GOT3 (cell line): ENCODE measurements at places on chromosomes 11 and 22.
A peak's percentile ranks its signal among the peaks of the same experiment; 100 is the strongest.

DNA sequence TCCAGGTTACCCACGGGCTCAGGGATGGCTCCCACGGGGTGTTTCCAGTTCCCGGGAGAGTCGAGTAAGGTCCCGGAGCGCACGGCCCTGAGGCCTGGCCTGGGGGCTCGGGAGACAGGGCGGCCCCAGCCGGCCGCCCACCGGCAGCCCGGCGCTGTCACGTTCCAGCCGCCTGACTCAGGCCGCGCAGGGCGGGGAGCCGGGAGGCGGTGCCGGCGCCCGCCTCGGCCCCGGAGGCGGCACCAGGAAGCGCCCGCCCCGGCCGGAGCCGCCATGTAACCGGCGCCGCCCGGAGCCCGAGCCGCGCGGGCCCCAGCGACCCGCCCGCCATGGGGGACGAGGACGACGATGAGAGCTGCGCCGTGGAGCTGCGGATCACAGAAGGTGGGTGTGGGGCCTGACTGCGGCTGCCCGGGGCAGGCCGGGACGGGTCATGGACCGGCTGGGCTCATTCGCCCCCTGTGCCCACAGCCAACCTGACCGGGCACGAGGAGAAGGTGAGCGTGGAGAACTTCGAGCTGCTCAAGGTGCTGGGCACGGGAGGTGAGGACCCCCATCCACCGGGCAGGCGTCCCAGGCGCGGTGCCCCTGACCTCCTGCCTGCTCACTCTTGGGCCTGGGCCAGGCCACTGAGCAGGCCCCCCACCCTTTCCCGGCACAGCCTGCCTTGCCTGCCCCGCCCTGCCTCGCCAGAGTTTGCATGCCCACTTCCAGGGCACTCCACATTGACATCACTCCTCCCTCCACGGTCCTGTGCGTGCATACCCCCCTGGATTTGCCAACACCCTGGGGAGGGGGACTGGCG lies at the start of gene RPS6KA4:
Gene RPS6KA4 (plus strand): TSS at position 256 of the 805 bp plus-strand sequence. CDS start 74 bp downstream, at position 330.
- DNase-seq = no peak

GRCh38 chr11:131819865-131820264 lies 449.4 kb downstream of the NTM start:
- no peak for DNase-seq

DNA sequence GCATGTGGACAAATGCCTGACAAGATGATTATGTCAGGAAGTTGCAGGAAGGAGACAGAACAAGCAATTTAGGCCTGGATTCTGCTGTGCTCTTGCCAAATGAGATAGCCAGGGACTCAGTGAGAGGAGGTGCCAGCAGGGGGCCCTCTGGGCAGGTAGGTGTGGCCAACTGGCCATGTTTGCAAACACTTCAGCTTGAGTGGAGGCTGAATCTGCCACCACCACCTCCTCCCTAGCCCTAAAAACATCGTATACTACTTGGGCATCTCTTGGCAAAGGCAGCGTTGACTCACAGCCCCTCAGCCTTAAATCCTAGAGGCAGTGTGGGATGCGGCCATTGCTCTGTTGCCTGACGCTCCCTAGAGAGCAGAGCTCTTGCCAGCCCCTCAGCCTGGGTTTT lies 95.1 kb upstream of the PLET1 start:
- peak; percentile 4 for DNase-seq

GRCh38 chr11:25068451-25068850 lies 571.6 kb downstream of the LUZP2 start:
- DNase-seq = no peak

- DNase-seq = no peak
These were observed 24.9 kb downstream of the LRRC10B start for GRCh38 chr11:61533401-61533800.

- DNase-seq = no peak
These were observed 64.8 kb downstream of the APOL5 start for GRCh38 chr22:35782504-35782903.

DNA sequence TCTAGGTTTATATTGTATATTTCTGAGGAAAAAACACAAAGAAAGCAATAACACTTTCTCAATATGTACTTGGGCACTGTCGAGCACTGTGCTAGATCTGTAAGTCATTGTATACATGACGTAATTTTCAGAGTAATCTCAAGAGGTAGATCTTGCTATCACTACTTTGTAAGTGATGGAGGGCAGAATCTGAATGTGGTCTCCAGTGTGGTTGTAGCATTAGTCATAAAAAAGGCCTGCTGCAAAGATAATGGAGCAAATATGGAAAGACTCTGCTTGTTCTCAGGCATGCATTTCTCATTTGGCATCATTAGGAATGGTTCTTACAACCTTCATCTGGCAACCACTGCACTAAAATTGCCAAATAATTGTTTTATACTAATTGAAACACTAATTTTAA lies 419.8 kb upstream of the CCDC179 start:
- no peak for DNase-seq

GRCh38 chr11:91247009-91247735 lies 977.4 kb upstream of the FAT3 start:
- DNase-seq = no peak

DNA sequence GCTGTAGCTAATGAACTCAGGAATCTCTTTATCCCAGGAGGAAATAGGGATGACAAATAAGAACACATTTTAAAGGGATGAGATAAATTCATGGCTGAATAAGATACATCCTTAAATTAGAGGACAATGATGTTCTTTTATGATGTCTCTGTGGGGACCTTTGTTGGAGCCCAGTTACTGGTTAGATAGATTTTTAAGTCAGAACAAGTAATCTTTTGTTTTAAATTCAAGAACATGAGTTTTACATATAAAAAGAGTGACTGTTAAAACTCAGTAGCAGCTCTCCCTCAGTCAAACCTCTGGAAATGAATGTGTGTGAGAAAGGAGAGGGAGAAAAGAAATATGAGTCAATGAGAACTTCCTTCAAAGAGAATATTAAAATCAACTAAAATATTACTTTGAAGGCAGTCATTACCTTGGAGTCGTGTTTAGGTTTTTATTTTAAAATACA lies 241.6 kb downstream of the SWAP70 start:
- DNase-seq = no peak

GRCh38 chr11:80929031-80929805 lies 1488.4 kb upstream of the TENM4 start:
- DNase-seq = no peak

DNA sequence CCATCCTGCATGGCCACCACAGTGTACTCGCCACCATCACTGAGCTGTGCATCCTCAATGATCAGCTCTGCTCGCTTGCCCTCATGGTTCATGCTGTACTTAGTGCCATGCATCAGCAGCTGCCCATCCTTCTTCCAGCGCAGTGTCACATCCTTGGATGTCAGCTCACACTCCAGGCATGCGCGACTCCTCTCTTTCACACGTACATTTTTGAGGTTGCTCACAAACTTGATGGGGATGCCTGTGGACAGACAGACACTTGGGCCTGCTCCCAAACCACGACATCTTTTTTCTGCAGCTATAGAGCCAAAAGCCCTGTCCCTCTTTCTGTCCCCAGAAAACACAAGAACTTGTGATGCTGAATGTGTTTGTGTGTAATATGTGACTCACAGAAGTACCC lies 10.5 kb downstream of the IGSF22 start:
- no peak for DNase-seq

- DNase-seq = no peak
These were observed 6.4 kb downstream of the DGKZ start for GRCh38 chr11:46353698-46354097.

- DNase-seq = no peak
These were observed 49.7 kb upstream of the SHISAL1 start for GRCh38 chr22:44362249-44363012.

DNA sequence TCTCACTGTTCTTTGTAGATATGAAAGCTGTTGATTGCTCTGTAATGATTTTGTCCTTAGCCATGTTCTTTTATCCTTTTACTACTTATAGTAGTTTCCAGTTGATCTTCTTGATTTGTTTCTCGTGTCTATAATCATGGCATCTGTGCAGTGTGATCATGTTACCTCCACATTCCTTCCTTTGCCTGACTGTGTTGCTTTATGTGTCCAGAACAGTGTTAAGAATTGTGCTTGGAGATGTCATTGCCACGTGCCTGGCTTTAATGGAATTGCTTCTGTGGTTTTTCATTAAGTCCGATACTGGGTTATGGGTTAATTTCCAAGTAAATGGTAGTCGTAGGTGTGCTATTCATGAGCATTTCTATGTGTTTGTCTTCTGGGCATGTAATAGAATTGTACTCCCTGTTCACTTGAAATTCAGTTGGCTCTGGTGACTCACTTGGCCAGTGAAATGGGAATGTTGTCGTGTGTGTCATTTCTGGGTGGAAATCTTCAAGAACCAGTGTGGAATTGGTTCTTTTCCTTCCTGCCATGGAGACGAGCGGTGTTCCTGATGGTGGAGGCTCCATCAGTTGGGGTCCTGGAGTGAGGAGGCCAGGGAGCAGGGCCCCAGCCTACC lies 6.8 kb downstream of the GTSE1 start:
- no peak for DNase-seq

DNA sequence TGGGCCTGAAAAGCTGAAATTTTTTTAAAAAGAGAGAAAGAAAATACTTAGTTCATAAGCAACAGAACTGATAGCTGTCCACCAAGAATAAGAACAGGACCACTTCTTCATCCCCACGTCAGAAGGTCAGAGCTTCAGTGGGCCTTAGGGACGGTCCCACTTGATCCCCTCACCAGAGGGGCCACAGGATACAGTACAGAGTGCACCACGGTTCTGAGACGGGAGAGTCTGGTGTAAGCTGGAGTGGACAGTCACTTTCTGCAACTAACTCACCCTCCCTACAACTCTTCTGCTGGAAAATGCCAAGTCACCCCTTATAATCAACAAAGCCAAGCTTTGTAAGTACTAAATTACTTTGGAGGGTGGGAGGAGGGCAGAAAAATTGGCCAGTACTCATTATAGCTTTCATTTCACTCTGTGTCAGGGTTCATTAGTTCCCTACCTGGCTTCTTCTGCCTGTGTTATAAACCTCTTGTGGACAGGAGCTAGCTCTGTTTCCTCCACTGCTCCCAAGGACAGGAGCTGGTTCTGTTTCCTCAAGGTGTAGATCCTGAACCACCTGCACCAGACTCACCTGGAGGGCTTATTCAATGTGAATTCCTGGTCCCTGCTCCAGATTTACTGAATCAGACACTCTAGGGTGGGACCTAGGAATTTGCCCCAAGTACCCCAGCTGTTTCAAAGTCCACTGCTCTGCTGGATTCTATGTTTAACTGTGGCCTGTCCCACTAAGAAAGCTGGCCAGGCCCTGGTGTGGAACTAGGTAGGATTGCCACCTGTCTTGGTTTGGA lies 39.6 kb downstream of the SCGB1A1 start:
- no peak for DNase-seq

DNA sequence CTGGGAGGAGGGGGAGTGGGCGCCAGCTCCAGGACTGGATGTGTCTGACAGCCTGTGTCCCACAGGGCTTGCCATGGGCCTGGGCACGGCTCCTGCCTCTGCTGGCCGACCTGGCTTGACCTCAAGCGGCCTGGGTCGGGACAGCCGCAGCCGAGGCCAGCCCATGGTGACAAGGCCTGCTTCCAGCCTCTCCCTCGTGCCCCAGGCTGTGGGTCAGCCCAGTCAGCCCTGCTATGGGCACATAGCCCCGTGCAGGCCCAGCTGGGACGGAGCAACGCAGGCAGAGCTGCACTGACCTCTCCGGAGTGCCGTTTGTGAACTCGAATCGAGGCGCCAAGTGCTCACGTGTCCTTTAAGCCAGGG lies 17.9 kb downstream of the OSBPL5 start:
- DNase-seq = no peak
